ENCODE measurements at places on chromosomes 16 and 17.

GRCh38 chr16:66635406-66635805, 30.9 kb downstream of the CMTM3 start:
- no peak for DNase-seq

DNA sequence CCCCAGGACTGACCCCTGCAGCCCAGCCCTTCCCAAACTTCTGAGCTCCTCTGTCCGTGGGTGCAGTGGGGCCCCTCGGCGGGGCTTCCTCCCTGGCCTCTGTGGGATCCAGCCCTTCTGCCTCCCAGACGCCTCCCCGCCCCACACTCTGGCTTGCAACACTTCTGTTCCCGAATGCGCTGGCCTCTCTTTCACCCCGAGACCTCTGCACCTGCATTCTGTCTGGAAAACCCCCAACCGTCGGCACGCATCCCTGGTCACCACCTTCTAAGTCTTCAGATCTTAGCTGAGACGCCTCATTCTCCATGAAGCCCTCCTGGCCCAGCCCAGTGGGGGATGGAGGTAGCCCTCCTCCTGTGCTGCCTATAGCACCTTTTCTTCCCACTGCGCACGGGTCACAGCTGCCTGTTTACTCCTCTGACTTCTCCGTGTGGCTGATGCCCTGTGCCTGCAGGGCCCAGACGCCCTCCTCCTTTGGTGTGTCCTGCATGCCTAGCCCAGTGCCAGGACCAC, 26.4 kb downstream of the TMEM235 start:
- no peak for DNase-seq

GRCh38 chr16:8853611-8854010, 15.2 kb downstream of the CARHSP1 start:
- no peak for DNase-seq

DNA sequence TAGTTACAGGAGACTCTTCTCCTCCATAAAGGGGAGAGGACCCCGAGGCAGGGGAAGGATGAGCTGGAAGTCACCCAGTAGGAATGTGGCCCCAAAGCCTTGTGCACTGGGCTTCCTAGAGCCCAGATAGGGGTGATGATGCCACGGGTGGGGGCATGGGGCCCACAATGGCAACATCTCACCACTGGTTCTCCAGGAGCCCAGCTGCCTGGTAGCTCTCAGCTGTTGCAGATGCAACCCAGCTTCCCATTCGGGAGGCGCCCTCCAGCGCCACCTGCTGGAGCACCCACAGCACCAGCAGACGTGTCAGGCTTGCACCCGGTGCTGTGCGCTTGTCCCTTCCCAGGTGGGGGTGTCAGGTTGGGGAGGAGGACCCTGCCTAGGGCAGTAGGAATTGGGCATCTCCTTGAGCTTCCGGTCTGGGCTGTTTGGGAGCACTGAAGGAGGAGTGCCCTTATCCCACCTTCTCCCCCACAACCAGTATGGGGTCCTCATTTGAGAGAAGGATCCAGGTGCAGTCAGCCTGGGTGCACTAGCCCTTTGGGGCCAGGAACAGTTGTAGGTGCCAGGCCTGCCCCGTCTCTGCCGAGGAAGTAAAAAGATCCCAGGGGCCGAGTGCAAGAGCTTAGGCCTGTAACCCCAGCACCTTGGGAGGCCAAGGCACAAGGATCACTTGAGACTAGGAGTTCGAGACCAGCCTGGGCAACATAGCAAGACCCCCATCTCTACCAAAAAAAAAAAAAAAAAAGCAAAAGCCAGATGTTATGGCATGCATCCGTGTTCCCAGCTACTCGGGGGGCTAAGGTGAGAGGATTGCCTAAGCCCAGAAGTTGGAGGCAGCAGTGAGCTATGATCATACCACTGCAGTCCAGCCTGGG, 14.4 kb downstream of the CDIPT start:
- DNase-seq: peak; percentile 64

DNA sequence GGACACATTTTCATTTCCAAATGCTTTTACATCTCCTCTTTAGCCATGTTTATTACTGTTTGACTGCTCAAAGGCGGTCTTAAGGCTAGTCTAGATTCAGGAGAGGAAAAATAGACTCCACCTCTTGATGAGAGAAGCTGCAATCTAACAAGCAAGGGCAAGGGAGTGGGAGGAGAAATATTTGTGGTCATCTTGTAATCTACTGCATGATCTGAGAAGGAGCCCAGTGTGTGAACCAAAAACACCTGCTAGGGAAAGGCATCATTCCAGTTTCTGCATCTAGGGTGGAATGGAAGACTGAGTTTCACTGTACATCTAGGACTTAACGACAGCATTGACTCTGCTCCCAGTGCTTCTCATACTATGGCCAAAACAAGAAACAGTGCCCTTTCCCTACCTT, 232.2 kb upstream of the HS3ST3A1 start:
- DNase-seq: no peak

DNA sequence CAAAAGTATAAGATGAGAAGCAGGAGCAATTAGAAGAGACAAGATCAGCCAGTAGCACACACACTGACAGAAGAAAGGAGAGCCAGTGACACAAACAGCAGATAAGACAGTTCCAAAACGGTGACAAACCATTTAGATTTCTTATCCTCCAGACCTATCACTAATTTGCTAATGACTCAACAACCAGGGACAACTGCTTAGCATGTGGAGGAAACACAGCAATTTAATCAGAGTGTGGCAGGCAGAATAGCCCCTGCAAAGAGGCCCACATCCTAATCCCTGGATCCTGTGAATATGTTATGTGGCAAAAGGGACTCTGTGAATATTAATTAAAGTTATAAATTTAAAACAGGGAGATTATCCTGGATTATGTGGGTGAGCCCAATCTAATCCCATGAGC, 81.1 kb downstream of the CACNG1 start:
- no peak for DNase-seq

- no peak for DNase-seq
Measured at GRCh38 chr17:70468661-70469060, 299.3 kb downstream of the KCNJ2 start.

- DNase-seq: no peak
Measured at GRCh38 chr17:37230633-37231032, 145.2 kb upstream of the C17orf78 start.

- DNase-seq: no peak
Measured at GRCh38 chr16:54080524-54081008, 206.0 kb downstream of the IRX3 start.

DNA sequence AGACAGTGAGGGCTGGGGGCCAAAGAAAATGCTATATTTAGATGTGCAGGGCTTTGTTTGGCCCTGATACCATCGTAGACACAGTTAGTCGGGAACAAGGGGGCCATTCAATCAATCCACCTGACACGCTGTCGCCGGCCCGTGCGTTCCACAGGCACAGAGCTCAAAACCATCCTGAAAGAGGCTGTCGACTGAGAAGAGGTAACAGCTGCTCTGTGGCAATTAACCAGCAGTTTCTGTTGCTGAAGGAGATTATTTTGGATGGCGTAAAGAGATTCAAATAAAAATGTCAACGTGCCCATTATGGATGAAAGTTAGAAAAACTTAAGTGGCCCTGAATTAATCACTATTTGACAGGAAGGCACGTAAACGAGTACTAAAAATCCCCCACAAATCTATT, 276.2 kb upstream of the IRX5 start:
- DNase-seq: no peak

GRCh38 chr16:80274576-80275191, 266.1 kb upstream of the DYNLRB2 start:
- no peak for DNase-seq

- no peak for DNase-seq
Measured at GRCh38 chr17:76572201-76572910, 13.3 kb downstream of the ST6GALNAC2 start.

- DNase-seq: no peak
Measured at GRCh38 chr17:63480192-63480784, 3.4 kb downstream of the ACE start.

- DNase-seq: no peak
Measured at GRCh38 chr17:48121923-48122664, 14.5 kb downstream of the SNX11 start.

DNA sequence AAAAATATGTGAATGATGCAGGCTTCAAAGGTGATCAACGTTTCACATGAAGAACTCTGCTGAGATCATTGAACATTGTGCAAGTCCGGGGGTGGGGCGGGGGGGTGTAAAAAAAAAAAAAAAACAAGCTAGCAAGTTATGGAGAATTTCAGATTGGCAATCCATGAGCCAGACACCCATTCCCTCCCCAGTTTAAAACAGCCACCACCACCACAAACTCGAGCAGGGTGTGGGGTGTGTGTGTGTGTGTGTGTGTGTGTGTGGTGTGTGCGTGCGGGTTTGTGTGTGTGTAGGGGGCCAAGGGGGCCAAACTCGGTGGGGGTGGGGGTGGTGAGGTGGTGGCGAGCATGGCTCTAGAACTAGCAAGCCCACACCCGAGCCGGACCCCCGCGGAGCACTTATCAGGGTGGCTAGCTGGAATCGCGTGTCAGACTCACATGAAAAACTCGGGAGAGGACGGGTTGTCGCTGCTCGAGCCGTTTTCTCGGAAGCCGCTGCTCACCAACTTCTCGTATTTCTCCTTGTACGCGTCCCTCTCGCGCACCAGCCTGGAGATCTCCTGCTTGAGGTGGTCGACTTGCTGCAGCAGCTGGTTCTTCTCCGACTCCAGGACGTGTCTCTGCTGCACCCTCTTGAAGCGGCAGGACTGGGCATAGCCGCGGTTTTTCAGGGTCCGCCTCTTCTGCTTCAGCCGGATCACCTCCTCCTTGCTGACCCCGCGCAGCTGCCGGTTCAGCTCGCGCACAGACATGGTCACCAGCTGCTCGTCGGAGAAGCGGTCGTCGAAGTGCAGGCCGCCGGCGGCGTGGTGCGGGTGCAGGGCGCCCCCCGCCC, 2.0 kb downstream of the MAF start:
- DNase-seq: peak; percentile 17

DNA sequence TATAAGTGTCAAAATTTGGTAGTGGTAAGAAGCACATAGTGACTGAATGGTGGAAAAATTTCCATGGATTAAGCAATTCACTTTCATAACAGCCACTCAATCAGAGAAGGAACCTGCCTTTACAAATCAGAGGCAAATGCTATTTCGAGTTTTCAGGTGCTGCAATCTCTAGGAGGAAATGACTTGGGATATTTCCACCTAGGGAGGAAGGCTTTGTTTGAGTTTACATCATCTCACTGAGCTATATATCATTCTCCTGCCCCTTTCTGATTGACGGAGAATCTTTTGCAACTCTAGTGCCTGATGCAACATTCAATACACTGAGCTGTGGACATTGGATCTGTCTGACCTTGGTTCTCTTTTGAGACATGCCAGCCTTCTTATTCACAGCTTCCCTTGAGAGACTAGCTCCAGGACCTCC, 26.3 kb downstream of the MARCHF10 start:
- no peak for DNase-seq

- no peak for DNase-seq
Measured at GRCh38 chr16:53944025-53944424, 240.1 kb downstream of the FTO start.

GRCh38 chr17:42748908-42749798, 4.3 kb upstream of the EZH1 start:
- no peak for DNase-seq

- DNase-seq: no peak
Measured at GRCh38 chr17:49431743-49432142, 17.1 kb upstream of the PHB1 start.

- no peak for DNase-seq
Measured at GRCh38 chr17:40447806-40448205, 4.6 kb downstream of the IGFBP4 start.

GRCh38 chr17:17666111-17666714, 15.0 kb upstream of the RAI1 start:
- no peak for DNase-seq

GRCh38 chr17:5702951-5703510, 118.7 kb upstream of the NLRP1 start:
- no peak for DNase-seq

All from T-helper 17 cell (primary cell).